Spinal cord (tissue), 10 donors: ENCODE measurements at places on chromosomes 7 and 10.

- no peak for DNase-seq
These were observed 10.3 kb downstream of the ADRB1 start for GRCh38 chr10:114053946-114054345.

- DNase-seq: no peak
These were observed 84.1 kb upstream of the ASAH2 start for GRCh38 chr10:50335397-50335796.

GRCh38 chr7:81574723-81575326, 195.0 kb downstream of the HGF start:
- no peak for DNase-seq

DNA sequence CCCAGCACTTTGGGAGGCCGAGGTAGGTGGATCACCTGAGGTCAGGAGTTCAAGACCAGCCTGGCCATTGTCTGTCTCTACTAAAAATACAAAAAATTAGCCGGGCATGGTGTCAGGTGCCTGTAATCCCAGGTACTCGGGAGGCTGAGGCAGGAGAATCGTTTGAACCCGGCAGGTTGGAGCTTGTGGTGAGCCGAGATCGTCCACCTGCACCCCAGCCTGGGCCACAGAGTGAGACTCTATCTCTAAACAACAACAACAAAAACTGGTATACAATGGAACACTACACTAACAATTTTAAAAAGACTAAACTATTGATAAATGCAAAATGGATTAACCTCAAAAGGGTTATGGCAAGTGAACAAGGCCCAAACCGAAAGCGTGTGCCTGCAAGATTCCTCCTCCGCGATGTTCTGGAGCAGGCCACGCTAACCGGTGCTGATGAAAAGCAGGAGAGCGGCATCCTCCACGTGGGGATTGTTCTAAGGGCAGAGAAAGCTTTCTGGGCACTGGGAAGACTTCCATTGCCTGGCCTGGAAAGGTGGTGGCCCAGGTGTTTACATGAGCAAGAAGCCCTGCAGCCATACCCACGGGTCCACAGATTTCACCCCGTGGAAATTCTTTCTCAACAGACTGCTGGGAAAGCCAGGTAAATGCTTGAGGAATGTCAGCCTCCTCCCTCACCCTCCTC, 53.8 kb downstream of the PDGFA start:
- no peak for DNase-seq

- DNase-seq: no peak
These were observed 483.2 kb upstream of the MKI67 start for GRCh38 chr10:128609460-128609859.

DNA sequence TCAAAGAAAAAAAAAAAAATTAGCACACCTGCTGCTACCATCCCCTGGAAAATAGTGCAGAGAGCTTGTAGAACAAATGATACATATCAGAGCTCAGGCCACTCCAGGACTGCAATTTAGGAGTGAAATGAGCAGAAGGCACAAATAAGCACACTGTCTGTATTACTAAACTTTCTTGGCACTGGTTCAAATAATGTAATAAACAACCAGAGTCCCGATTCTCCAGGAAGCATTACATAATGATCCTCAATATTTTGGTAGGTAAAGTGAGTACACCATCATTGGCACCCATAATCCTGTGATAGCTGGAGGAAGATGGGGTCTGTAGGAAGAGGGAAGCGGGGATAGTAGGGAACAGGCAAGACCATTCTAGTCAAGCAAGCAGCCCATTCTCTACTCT, 74.3 kb downstream of the SVOPL start:
- DNase-seq: no peak

DNA sequence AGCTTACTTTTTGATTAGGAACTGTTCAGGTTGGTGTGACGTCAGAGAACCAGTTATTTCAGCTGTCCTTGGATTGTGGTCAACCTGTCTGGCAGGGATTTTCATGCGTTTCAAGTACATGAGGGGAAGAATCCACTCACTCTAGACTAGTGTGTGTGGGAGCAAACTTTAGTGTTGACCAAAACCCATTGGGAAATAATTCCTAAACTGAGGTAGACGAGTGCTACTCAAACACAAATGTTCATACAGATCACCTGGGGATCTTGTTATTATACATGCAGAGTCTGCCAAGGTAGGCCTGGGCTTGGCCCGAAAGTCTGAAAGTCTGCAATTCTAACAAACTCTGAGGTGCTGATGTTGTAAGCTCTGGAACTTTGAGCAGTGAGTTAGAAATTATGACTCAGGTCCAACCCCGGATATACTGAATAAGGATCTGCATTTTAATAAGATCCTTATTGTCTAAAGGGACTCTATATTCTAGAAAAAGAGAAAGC, 111.1 kb upstream of the CREB5 start:
- no peak for DNase-seq

DNA sequence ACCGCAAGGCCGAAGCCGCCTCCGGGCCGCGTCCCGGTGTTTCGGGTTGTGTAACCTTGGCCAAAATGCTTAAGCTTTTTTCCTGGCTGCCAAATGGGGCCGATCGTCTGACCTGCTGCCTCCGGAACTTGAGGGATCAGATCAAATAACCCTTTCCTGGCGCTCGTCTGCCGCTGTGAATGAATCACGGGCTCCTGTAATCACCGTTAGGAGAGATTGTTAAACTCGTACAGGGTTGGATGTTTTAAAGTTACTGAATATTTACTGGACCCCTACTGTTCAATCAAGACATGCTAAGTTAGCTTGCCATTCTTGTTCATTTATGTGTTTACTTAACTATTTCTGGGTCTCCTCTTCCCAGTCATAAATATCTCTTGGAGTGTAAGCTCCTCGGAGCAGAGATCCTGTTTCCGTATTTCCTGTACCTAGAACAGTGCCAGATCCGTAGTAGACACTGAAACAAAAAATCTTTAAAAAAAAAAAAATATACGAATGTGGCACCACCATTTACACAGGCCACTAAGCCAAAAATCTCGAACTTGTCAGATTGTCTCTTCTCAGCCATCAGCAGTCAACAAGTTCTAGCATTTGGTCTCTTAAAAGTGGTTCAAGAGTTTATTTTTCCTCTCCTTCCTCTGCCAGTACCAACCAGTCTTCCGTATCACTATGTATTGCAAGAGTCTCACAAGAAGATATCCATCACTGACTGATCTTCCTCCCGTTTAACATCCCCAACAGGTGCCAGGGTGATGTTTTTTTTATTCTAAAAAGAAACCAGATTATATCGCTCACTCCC, 650 bp upstream of the TM9SF3 start:
- DNase-seq: peak; percentile 49

GRCh38 chr10:126430512-126430911, 42.2 kb upstream of the ADAM12 start:
- DNase-seq: no peak

DNA sequence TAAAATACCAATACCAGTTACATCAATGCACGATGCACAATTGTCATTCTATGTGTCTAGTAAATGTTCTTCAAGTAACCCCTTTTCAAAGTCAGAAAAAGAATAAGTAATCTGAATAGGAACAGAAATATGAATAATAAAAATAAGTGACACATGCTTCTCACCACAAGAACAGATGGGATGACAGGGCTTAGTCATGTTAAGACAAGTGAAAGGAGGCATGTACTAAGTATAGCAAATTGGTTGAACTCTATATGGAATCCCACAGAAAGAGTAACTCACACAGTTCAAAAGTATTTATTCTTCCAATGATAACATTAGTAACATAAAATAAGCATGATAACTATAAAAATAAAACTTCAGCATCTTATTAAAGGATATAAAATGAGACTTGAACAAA, 100.9 kb upstream of the TAS2R16 start:
- DNase-seq: no peak

DNA sequence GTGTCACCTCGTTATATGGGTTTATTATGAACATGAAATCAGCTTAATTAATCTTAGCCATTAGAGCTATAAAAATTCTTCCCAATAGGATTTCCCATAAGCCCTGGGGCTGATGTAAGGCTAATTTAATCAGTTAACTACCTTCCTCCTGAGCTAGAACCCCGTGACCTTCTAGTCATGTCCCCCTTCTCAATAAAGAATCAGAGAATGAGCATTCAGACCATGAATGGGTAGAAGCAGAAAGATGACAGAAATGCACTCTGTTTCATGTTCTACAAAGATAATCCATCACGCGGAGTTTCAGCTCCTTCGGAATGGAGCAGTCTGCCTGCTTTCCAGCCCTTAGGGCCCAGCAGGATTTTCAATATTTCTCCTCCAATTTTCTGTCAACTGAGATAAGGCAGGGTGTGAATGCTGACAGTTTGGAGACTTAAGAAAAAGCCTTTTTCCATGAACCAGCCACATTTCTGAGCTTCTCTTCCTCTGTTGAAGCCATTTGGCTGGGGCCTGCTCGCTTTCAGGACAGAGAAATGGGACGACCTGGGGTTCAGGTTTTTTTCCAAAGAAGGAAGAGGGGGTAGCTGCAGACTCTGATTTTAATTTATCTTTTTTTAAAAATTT, 211.0 kb downstream of the NEBL start:
- DNase-seq: peak; percentile 31

- DNase-seq: no peak
These were observed 74.5 kb downstream of the DGKI start for GRCh38 chr7:137772316-137772715.

DNA sequence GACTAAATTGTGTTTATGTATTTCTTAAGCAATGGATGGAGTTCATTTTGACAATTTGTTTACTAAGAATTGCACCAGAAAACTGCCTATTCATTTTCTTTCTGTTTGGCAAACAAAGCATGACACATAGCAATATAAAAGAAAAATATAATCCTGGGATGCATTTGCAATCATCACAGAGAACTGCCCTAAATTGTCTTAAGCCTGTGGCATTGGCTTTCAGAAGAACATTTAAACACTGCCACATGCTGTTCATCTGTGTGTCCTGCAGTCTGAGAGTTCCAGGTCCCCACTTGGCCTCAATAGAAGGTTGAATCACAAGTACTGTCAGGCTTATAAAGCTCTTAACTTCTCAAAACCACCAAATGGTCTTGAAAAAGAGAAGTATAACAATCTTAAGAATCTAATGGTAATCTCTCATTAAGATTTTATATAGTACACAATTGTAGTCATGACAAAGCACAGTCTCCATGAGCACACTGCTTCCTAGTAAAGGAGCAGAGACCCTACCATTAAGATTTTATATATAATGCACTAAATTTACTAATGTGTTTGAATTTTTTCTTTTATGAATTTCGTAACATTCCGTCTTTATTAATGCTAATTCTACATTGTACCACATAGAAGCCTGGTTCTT, 29.9 kb downstream of the RNLS start:
- DNase-seq: peak; percentile 52

DNA sequence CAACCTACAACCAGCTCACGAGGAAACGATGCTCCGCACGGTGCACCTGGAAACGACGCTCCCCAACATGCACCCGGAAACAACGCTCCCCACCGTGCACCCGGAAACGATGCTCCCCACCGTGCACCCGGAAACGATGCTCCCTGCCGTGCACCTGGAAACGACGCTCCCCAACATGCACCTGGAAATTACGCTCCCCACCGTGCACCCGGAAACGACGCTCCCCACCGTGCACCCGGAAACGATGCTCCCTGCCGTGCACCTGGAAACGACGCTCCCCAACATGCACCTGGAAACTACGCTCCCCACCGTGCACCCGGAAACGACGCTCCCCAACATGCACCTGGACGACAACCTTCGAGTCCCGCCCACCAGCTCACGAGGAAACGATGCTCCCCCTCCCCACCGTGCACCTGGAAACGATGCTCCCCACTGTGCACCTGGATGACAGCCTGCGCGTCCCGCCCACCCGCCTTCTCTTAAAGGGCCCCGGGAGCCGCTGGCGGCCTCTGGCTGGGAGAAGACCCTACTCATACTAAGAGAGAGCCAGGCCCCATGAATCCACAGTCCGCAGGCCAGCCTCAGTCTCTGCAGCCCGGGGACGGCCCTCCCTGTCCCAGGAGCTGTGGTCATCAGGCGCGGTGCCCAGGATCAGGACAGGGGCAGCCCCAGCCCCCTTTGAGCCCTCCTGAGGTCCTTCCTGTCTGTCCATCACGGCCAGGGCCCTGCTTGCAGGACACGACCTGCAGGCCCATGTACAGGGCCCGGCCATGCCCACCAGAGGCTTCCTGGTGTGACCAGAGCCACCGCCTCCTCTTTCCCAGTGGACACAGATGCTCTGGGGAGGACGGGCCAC, 98.3 kb downstream of the PDGFA start:
- DNase-seq: no peak

GRCh38 chr10:79413196-79413595, 32.2 kb downstream of the ZCCHC24 start:
- no peak for DNase-seq

- DNase-seq: no peak
These were observed 42.0 kb downstream of the GNA12 start for GRCh38 chr7:2802101-2802500.

GRCh38 chr10:31972519-31973041, 43.9 kb upstream of the ARHGAP12 start:
- DNase-seq: no peak

GRCh38 chr7:155205368-155206317, 92.0 kb upstream of the INSIG1 start:
- DNase-seq: peak; percentile 84

DNA sequence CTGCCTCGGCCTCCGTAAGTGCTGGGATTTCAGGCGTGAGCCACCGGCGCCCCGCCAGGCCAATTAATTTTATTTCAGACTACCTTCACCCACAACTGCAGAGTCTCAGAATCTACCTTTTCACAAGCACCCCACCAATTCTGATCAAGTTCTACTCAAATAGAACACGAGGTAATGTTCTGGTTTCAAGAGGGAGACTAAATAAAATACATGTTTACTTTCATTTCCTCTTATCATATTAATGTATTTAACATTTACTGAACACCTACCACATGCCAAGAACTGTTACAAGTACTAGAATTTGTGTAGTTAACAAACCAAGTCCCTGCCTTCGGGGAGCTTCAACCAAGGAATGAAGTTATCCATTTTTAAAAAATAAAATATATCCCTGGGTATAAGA, 25.5 kb upstream of the RGS10 start:
- DNase-seq: no peak

DNA sequence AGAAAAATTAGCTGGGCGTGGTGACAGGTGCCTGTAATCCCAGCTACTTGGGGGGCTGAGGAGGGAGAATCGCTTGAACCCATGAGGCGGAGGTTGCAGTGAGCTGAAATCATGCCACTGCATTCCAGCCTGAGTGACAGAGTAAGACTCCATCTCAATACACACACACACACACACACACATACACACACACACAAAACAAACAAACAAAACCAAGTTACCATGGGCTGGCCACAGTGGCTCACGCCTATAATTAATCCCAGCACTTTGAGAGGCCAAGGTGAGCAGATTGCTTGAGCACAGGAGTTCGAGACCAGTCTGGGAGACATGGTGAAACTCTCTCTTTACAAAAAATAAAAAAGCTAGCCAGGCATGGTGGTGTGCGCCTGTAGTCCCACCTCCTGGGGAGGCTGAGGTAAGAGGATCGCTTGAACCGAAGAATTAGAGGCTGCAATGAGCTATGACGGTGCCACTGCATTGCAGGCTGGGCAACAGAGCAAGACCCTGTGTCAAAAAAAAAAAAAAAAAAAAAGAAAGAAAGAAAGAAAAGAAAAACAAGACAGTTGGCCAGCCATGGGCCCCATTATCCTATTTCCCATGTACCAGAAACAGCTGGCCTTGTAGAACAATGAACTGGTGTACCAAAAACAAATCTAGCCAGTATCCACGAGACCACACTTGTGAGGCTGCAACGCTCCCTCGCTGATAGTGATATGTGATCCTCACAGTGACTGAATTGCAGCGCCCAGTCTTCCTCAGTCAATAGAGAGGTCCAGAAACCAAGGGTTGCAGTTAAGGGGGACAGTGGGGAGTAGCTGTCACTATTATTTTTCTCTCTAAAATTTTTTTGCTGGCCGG, 6.6 kb upstream of the AGFG2 start:
- no peak for DNase-seq
